ENCODE measurements at places on chromosomes 6 and 20.

DNA sequence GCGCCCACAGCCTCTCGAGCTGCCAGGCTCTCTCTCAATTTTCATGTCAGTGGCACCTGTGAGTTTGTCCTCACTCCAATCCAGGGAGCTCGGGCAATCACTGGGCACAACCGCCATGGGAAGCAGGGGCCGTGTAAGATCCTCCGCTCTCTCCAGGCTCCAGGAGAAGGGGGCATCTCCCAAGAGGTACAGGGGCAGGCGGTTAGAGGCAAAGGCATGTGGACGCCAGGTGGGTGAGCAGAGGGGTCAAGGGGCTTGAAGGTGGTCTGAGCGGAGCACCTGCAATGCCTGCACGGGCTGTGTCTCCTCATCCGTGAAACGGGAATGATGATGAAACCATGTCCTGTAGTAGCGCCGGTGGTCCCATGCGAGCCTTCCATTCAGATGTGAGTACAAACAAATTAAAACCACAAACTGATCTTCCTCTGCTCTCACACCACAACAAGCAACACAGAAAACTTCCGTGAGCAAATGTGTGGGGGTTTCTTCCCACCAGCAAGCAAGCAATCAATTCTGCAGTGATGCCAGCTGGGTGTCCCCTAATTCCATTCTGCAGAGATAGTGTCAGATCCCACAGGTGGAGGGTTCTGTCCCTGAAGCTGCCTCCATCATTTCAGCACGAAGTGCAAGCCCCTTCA lies 222.5 kb upstream of the PMEPA1 start:
- DNase-seq: no peak

DNA sequence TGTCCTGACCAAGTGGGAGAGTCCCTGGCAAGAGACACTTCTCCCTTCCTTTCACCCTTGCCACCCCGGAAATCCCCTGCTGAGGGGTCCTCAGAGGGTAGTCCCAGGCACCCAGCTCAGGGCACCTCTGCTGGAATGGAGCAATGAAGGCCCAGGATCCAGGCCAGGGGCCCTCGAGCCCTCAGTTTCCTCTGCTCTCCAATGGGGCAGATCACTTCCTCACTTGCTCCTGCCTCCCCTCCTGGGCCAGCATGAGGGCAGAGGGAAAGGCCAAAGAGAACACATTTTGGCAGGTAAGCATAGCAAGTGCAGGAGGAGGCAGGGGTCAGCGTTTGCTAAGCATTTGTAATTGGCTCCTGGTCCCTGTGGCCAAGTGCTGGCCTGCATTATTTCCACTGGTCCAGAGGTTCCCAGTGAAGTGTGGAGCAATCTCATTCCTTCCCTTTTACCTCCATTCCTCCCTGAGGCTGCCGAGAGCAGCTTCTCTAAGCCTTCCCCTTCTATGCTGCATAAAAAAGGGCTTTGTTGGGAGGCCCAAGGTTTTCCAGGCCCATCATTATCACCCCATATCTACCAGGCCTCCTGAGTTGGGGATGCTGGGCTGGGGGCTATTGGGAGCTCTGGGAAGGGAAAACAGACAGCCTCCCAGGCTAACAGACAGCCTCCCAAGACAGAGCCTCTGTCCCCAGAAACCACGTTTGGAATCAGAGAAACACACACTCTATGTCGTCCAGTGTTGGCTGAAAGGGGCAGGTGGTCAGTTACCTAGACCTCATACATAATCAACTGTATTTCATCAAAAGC lies 28.8 kb upstream of the VEGFA start:
- DNase-seq: no peak

DNA sequence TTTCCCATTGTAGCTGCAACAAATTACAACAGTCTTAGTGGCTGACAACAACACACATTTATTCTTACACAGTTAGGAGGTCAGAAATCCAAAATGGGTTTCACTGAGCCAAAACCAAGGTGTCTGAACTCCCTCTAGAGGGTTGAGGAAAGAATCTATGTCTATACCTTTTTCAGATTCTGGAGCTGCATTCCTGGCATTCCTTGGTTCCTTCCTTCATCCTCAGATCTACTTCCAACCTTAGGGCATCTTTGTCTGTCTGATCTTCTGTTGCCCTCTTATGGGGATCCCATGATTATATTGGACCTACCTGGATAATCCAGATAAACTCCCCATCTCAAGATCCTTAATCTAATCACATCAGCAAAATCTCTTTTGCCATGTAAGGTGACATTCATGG lies 540.9 kb upstream of the MAP3K7 start:
- DNase-seq: no peak

DNA sequence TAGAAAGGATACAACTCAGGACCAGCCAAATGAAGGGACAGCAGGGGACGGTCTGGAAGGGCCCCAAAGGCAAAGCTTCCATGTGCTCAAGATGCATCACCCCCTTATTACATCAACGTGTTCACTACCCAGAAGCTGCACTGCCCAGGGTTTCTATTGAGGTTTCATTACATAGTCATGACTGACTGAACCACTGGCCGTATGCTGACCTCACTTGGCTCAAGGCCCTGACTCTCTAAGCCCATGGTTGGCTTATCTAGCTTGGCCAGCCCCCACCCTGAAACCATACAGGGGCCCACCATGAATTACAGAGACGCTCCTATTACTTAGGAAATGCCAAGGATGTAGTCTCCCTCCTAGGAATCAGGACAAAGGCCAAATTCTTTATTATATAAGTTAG lies 179.4 kb downstream of the FOXC1 start:
- DNase-seq: no peak

- no peak for DNase-seq
Observed at GRCh38 chr6:32664827-32665362, 1.6 kb downstream of the HLA-DQB1 start.

- no peak for DNase-seq
Observed at GRCh38 chr6:144417681-144418080, 132.5 kb downstream of the UTRN start.

GRCh38 chr6:104601721-104602120 lies 258.0 kb downstream of the HACE1 start:
- DNase-seq: no peak

GRCh38 chr6:77368660-77369313 lies 94.5 kb downstream of the HTR1B start:
- no peak for DNase-seq

- DNase-seq: no peak
Observed at GRCh38 chr6:165519316-165519715, 143.7 kb downstream of the PDE10A start.

GRCh38 chr6:19849755-19850154 lies 12.6 kb downstream of the ID4 start:
- no peak for DNase-seq

DNA sequence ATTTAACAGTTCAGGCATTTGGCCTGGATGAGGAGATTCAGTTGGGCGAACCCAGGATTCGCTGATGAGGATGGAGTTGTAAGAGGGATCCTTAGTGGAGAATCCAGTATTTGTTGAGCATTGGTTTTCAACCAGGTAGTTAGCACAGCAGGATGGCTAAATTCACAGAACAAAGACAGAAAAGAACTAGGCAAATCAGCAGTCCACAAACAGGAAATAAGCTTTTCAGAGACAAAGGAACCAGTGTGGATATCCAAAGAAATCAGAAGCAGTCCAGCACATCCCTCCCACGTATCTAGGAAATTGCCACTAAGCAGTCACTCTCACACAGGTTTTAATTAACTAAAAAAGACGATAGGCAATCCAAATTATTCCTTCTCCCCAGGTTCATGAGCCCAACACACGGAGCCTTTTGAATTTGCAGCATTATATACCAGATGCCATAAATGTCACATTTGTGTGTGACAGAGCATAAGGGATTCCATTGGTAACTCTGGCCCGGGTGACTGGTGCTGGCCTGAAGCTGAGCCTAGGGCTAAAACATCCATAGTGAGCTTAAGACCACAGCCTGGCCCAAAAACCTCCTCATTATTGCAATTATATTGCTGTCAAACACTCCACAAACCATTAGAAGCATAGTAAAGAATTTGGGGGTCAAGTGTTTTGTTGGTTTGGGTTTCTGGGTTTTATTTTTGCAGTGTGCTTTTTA lies 131.5 kb downstream of the SOBP start:
- DNase-seq: no peak

DNA sequence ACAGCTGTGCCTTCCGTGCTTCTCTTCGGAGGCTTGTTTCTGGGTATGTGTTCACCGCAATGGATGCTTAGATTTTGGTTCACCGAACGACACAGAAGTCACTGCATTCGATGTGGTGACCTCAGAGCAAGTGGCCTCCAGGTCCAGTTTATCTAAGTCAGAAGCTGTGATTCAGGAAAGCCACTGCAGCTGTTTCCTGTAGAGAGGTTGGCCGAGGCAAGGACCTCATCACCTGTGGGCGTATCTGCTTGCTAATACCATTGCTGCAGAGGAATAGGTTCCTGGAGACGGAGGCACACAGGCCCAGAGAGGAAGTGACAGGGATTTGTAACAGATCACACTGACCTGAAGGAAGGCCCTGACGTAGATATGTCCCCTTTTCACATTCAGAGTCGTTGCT lies 82.7 kb downstream of the FARS2 start:
- DNase-seq: no peak

DNA sequence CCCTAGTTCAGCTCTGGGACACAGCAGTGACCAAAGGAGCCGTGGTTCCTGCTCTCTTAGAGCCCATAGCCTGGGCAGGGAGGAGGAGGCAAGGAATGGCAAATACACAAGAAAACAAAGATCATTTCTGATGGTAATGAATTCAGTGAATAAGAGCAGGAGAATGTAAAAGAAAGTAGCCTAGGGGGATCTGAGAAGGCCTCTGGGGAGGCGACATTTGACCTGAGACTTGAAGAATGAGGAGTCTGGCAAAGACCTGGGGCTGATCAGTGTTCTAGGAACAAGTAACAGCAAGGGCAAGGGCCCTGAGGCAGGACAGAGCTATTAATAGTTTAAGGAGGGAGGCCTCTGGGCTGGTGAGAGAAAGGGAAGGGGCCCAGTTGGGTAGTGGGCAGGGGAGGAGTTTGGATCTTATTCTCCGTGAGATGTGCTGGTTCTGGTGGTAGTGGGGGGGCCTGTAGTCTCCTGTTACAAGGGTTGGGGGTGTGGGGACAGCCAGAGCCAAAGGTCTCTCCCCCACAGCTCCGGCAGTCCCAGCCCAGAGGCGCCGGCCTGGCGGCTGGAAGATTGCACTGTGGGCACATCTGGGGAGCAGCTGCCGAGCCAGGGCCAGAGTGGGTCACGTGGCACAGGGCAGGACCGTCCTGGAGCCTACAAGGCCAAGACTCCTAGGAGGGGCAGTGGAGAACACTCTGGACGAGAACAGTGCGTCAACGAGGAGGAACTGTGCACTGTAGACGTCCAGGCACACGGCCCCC lies 9.3 kb upstream of the ID1 start:
- peak; percentile 93 for DNase-seq

DNA sequence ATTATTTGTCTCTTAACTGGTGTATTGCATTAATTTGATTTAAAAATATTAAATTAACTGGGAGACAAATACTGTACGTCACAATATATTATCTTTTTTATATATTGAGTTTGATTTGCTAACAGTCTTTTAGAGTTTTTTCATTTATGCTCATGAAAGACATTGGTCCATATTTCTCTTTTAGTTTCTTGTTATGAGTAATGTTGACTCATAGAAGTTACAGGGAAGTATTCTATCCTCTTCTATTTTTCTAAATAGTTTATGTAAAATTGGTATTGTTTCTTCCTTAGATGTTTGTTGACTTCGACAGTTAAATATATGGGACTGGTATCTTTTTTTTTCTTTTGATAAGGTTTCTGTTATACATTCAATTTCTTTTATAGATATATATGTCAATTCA lies 1115.6 kb upstream of the CITED2 start:
- DNase-seq: no peak

GRCh38 chr6:18207949-18208348 lies 52.7 kb downstream of the KDM1B start:
- no peak for DNase-seq

DNA sequence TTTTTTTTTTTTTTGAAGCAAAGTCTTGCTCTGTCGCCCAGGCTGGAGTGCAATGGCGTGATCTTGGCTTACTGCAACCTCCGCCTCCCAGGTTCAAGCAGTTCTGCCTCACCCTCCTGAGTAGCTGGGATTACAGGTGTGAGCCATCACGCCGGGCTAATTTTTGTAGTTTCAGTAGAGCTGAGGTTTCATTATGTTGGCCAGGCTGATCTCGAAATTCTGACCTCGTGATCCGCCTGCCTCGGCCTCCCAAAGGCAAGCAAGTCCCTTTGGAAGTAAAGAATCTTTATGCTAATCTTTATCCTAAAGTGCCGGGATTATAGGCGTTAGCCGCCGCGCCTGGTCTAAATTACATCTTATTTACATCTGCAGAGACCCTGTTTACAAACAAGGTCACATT lies 1.5 kb downstream of the PSMG4 start:
- DNase-seq: no peak

GRCh38 chr6:168637834-168638233 lies 196.8 kb downstream of the SMOC2 start:
- no peak for DNase-seq

DNA sequence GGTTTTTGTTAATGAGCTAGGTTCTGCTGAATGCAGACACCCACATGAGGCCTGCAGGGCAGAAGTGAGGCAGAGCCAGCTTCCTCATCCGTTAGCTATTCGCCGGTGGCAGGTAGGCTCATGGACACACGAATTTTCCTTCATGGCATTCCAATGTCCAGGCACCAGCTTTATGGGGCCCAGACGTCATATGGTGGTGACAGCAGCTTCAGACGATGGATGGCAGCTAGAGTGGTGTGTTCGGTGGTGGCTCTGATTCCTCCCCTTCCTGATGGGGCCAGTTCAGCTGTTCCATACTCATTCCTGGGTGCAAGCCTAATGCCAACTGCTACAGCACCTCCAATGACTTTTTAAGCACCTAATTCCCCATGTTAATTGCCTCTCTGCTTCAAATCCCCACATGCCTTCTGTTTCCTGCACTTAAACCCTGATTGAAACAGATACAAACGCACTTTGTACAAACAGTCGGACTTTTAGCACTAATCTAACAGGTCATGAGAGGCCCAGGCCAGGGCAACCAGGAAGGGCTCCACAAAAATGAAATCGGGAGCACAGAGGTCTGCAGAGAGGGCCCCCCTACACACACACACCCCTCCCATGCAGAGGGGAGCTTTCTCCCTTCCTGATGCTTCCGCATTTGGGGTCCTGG lies 35.7 kb upstream of the MLN start:
- no peak for DNase-seq

DNA sequence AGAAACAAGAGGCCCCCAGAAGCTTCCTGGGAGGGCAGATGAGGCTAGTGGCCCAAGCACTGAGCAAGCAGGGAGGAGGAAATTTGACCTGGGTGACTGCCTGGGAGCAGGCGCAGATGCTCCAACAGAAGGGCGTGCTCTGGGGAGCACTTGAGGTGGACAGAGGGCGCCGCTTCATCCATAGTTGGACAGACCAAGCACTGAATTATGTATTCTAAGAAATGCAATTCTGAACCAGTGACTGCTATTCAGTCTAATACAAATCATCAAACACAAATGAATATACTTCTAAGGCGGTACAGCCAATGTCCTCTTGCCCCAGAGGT lies 28.7 kb upstream of the IRF4 start:
- no peak for DNase-seq

- DNase-seq: no peak
Observed at GRCh38 chr20:58693226-58694006, 816 bp downstream of the NPEPL1 start.
